ENCODE measurements at places on chromosomes 6 and 20.

DNA sequence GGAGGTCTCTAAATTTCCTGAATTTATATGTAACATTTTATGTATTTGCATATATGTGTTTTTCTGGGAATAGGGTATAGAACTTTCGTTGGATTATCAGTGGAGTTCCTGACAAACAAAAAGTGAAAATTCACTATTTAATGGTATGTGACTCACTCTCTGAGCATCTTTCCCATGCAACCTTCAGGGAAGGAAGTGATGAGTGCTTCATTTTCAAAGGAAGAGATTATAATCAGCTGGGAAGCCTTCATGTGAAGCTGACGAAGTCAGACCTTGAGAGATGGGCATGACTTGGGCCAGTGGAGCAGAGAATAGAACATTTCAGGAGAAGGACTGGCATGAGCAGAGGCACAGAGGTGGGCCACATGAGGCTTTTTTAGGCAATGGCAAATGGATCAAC, 72.7 kb downstream of the FAXC start:
- no peak for DNase-seq

DNA sequence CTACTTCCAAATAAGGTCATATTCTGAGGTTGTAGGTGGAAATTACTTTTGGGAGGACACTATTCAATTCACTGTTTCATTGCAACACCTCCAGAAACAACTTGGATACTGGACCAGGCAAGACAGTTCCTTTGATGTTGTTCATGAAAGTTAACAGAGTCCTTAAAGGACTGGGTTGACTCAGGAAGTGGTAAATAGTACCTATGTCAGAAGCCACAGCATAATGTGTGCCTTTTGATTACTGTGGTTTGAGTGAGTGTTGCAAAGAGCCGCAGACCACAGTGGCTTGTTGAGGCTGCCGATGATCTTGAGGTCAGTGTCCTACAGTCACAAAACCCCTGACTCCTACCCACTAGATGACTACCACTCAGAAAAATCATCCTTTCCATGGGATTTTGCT, 10.9 kb downstream of the IL20RA start:
- no peak for DNase-seq

DNA sequence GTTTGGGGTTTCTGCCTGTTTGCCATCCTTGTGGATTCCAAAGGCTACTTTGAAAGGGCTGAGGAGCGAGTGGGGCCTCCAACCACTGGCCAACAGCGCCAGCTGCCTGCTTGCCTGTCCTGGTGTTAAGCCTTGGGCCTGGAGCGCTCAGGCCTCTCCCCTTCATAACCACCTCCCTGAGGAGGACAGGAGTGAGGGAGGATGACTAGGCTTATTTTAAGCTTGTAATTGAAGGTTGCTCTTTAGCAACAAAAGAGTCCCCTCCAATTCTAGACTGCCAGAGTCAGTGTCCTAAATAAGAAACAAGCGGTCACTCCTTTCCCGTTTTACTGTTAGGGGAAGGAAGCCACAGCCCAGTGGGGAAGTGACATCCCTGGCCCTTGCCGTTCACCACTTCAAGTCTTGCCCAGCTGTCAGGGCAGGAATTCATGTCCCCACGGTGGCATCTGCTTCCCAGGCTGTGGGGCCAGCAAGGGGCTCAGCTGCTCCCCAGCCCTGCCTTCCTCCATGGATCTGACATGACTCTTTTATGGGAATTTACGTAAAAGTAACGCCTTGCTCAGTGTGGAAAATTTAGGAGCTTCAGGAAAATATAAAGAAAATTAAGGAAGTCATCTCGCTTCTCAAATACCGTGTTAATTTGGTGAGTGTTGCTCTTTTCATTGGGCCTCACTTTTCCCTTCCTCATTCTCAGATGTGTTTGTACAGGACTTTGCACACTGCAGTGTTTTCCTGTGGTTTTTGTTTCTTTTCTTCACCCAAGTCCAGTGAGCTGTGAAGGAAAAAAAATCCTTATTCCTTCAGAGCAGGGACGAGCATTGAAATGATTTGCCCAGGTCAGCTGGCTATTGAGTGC, 57.8 kb downstream of the SSR1 start:
- no peak for DNase-seq

- DNase-seq: no peak
Measured at GRCh38 chr20:25309395-25310267, 61.7 kb downstream of the PYGB start.

DNA sequence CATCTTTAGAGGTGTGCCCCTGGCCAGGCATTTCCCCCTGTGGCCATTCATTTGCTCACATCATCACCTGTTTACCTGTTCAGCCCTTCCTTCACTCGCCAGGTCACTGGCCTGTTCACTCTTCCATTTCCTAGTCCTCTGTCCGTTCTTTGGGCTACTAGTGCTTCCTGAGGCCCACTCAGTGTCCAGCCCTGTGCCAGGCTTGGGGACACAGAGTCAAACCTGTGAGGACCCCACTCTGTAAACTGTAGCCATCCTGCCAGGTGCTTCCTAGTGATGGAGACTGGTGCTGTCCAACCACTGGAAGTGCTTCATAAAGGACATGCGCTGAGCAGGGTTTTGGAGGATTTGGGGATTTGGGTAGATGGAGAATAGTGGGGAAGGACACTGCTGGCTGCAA, 3.5 kb downstream of the DLGAP4 start:
- no peak for DNase-seq

GRCh38 chr6:139540276-139540675, 165.8 kb upstream of the CITED2 start:
- DNase-seq: no peak

- DNase-seq: no peak
Measured at GRCh38 chr20:12700701-12701100, 308.1 kb upstream of the SPTLC3 start.

DNA sequence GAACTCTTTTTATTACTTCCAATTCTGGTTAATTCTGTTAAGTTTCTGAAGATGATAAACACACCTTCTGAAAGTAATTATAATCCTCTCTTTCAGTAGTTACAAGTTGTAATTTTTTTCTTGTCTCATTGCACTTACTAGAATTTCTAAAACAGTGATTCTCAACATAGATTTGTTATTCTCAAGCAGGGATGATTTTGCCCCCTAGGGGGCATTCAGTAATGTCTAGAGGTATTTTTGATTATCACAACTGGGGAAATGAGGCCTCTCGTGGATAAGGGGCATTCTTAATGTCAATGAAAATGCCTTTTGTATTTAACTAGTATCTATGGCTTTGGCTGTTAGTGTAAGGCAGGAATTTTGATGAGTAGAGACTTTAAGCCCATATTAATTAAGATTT, 39.4 kb upstream of the MAFB start:
- no peak for DNase-seq

GRCh38 chr20:60310560-60311349, 352.5 kb downstream of the CDH26 start:
- DNase-seq: no peak

DNA sequence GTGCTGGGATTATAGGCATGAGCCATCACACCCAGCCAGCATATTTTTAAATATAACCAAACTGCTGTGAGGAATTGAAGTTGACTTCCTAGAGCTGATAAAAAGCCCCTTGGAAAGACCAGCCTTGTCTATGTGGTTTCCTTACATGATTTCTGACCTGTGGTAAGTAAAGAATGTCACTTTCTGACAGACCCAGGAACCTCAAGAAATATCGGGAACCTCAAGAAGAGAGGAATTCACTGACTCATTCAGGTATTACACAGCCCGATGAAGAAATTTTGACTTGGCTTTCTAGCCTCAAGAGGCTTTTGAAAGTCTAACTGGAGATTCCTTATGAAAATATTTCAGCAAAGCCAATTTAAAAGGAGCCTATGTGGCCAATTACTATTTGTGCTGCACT, 71.8 kb downstream of the FOXF2 start:
- DNase-seq: no peak

- no peak for DNase-seq
Measured at GRCh38 chr20:32056708-32057483, 4.9 kb downstream of the HCK start.

DNA sequence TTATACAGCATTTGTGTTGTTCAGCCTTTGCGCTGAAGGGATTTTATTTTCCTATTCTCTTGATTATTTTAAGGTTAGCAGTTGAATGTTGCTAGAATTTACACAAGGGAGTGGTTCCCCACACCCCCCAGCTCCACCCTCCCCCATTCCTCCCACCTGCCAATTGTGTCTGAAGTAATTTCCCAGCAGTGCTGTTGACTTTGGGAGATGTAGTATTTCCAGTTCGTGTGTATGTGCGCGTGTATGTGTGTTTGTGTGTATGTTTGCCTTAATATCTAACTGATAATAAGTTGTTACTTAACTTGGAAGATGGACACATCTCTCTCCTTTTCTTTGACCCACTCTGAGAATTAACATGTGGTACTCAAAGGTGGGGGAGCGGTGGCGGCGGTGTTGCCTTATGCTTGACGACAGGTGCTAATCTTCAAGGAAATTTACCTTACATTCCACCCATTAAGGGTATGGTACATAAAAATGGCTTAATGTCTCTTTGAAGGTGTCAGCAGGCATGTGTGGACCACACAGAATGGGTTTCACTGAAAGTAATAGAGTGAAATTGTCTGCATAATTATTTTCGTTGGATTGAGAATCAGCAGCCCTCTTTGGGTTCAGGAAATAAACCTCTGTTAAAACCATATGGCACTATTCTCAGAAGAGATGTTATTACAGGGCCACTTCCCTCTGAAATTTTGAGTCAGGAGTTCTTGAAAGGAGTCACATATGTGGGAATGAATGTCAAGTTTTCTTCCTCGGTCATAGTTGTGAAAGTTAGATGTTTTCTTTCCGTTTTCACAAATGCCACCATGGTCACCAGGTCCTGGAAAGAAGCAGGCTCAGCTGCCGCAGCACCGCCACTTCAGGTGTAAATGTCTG, 95.6 kb upstream of the SUPT3H start:
- DNase-seq: no peak

GRCh38 chr6:43509984-43510826, at the start of gene LRRC73:
Gene LRRC73 (minus strand): TSS chr6:43510346. CDS start chr6:43509785, 561 bp downstream.
- peak; percentile 92 for DNase-seq

DNA sequence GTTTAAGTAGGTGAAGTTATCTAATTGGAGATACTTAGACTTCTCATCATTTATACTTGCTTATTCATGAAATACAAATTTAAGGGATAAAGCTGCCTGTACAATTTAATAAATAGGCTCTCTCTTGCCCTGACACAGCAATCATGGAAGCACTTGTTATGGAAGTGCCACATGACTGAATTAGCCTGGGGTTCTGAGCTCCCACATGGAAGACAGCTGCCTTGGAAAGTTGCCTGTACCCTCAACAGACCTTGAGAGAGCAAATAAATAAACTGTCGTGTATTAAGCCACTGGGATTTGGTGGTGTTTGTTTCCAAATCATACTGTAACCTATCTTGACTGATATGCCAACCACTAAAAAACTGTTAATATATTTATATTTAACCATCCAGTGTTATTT, 87.0 kb upstream of the RSPO3 start:
- DNase-seq: no peak

GRCh38 chr6:40444312-40444711, 142.9 kb downstream of the LRFN2 start:
- DNase-seq: no peak

- no peak for DNase-seq
Measured at GRCh38 chr6:3615391-3616380, 135.8 kb downstream of the PXDC1 start.

DNA sequence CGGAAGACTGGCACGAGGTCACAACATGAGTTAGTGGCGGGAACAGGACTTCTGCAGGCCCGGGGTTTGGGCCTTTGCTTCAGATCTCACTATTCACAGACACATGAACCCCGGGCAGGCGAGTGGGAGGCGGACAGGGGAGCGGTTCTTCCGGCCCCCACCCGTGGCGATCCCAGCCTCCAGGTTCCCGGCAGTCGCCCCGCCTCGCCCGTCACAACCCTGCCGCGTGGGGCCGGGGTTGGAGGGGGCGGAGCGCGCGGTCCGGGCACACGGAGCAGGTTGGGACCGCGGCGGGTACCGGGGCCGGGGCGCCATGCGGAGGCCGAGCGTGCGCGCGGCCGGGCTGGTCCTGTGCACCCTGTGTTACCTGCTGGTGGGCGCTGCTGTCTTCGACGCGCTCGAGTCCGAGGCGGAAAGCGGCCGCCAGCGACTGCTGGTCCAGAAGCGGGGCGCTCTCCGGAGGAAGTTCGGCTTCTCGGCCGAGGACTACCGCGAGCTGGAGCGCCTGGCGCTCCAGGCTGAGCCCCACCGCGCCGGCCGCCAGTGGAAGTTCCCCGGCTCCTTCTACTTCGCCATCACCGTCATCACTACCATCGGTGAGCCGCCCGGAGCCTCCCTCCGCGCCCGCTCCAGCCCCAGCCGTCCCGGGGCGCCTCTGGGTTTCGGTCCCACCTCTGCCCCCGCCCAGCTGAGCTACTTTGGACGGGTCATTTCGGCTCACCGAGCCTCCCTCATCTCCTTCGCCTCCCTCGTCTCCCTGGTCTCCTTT, at the start of gene KCNK15:
Gene KCNK15, plus strand, starts transcription at position 268 of the 769 bp plus-strand sequence. Its CDS starts 46 bp downstream, at position 314.
- DNase-seq: peak; percentile 44

DNA sequence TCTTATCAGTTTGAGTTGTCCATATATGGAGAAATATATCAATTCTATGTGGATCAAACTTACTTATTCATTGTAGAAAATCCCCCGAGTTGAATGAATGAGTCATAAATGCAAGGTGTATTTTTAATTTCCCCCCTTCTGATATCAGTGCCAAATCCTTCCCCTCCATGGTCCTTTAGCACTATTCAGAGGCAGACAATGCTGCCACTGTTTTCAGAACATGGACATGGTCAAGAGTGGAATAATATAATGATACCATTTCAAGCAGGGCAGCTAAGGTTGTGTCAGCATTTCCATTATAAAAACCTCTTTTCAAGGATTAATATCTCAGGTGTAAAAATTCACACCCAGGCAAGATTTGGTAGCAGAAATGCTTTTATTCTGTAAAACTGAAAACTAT, 244.0 kb downstream of the FOXC1 start:
- no peak for DNase-seq

DNA sequence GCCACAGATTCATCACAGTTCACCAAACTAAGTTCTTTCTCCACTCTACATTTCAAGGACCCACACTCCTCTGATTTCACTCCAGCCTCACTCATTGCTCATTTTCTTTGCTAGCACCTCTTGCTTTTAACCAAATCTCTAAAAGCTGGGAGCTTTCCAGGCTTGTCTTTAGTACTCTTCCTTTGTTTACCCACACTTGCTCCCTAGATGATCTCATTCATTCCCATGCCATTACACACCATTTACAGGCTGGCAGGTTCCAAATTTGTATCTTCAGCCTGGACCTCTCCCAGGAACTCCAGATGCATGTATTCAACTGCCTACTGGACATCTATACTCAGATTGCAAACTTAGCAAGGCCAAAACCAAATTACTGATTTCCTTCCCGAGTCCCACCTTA, 5.3 kb upstream of the GUCA1B start:
- DNase-seq: no peak

DNA sequence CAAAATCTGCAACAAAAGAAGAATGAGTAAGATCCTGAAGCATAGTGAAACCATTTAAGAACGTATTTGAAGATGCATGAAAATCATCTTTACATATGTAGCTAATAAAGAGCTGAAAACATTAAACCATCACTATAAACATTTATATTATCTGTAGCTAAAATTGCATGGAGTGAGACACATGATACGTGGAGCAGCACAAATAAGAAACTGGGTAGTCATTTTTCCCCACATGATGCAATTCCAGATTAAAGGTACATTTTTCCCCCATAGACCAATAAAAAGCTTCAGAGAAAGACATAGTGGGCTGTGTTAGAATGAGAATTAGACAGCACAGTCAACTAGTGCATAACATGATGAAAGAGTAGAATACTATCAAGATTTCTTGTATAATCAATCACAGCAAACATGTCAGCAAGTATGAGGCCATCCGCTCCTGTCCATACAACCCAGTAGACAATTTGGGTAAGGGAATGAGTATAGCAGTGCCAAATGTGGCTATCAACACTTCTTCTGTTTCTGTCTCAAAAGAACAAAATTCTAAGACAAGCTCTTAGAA, 67.0 kb downstream of the RSPO3 start:
- no peak for DNase-seq

GRCh38 chr6:142900227-142900971, 44.6 kb downstream of the HIVEP2 start:
- DNase-seq: peak; percentile 38

Data from head of caudate nucleus (tissue), 42 donors.